ENCODE measurements at places on chromosomes 7 and 10.

- DNase-seq, result no peak
These were observed 15.5 kb downstream of the TUBGCP2 start for GRCh38 chr10:133292919-133293809.

DNA sequence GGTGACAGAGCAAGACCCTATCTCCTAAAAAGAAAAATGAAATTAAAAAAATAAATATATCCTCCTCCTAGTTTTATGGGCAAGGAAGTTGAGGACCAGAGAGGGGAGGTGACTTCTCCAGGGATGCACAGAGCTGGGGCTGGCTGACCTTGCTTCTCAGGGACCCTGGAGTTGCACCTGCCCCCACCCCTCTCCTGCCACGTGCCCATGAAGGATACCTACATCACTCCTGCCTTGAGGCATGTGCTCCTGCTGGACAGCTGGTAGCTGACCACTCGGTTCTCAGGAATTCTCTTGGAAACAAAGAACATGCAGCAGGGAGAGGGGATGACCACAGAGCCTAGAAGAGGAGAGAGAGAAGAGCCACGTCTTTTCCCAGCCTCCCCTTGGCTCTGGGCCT is 522 bp downstream of the CCL24 start:
- no peak for DNase-seq

DNA sequence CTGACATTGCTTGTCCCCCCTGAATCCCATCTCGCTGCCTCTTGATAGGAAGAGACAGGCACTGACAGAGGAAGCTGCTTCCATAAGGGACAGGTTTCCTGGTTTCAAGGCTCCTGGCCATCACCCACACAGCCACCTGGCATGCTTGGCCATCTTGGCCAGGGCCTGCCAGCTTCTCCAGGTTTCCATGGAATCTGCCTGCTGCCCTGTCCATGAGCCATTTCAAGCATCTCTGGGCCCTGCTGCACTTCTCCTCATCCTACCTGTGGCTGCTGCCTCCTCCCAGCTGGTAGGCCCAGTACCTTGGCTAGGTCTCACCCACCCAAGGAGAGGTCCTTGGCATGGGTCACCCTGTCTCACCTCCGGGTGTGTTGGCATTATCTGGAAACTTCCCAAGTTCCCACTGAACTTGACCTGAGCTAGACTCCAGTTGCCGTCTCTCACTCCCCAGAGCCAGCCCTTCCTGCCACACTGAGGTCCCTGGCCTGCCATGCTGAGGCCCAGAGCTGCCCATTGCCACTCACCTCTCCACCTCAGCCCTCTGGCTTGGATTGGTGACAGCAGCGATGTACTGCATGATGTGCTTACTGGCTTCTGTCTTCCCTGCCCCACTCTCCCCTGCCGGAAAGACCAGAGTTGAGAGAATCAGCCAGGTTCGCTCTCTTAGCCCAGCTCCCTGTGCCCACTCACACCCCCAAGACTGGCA is 2.6 kb downstream of the MYO1G start:
- DNase-seq, result no peak

DNA sequence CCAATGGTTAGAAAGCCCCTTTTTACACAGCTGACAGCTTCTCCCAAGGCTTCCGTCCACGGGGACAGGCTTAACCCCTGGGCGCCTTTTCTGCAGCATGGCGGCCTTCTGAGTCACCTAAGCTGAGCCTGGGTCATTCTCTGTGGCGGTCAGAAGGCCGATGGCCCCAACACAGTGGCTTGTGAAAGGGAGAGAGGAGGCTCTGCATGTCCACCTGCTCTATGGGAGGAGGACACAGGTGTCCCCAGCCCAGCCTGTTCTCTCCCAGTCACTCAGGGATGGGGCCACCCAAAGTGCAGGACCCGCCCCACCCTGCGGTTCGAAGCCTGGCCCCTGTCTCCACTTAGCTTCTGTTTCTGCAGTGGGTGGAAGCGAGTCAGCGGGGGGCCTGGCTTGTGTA is 20.4 kb upstream of the TTYH3 start:
- DNase-seq, result no peak

DNA sequence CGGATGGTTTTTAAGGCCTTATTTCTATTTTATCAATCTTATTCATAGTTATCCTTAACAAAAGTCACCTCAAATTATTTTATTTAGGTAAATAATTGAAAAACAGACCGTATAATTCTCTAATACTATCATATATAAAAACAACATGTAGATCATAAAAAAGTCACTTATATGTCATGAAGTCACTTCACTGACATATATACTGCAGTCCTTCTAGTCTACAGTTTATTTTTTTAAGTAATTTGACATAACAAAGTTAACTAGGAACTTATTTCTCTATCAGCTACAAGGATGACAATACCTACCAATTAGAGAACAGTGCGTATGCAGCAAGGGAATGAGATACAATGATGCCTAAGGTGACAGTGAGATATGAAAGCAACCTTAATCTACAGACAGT is 26.2 kb downstream of the JMJD1C start:
- DNase-seq, result no peak

DNA sequence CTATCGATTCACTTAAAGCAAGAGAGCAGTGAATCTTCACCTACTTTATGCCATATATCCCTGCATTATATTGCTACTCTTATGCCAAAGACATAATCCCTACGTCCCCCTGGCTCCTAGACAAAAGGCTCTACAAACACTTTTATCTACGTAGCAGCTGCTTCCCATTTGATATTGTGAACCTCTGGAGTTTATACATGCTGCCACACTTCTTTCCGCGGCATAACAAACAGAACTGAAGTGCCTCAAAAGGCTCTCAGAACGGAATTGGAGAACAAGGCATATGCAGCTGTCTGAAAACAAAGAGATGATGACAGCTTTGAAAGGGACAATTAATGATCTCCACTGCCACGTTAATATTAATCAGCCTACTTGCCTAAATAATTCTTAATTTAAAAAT is 985.6 kb upstream of the LRRN3 start:
- DNase-seq, result no peak

DNA sequence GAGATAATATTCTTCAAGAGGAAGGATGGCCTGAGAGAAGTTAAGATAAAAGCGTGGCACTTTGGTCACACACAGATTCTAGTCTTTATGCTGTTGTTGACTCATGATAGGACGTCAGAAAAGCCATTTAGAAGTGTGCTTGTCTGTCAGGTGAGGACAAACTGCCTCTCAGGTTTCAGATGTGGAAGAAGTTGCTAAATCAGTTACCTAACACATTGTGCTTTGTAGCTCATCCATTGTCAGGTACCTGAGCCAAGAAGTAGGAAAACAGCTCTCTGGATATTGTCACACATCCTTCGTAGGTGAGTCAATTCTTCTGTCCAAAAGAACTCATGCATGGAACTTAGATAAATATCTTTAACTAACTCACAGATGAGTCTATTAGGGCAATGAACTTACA is 49.5 kb upstream of the PHYHIPL start:
- no peak for DNase-seq

DNA sequence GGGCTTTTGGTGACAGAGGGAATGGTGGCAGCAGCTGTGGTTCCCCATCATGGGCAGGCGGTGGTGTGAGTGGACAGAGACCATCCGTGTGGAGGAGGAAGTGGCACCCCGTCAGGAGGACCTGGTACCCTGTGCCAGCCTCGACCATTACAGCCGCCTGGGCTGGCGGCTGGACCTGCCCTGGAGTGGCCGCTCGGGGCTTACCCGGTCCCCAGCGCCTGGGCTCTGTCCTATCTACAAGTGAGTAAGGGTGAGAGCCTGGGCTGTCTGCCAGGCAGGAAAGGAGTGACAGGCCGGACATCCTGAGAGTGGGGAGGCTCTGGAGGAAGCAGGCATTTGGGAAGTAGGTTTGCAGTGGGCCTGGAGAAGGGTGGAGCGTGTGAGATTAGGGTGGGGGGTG is 2.9 kb upstream of the ZNF467 start:
- peak; percentile 63 for DNase-seq

GRCh38 chr7:104206841-104207240 is 972 bp downstream of the ORC5 start:
- no peak for DNase-seq

- no peak for DNase-seq
These were observed 614.1 kb downstream of the GALNT17 start for GRCh38 chr7:71746006-71746405.

- no peak for DNase-seq
These were observed 99.0 kb upstream of the SMIM30 start for GRCh38 chr7:113217314-113217713.

- DNase-seq, result no peak
These were observed 146.5 kb downstream of the GLRX3 start for GRCh38 chr10:130282492-130283218.

DNA sequence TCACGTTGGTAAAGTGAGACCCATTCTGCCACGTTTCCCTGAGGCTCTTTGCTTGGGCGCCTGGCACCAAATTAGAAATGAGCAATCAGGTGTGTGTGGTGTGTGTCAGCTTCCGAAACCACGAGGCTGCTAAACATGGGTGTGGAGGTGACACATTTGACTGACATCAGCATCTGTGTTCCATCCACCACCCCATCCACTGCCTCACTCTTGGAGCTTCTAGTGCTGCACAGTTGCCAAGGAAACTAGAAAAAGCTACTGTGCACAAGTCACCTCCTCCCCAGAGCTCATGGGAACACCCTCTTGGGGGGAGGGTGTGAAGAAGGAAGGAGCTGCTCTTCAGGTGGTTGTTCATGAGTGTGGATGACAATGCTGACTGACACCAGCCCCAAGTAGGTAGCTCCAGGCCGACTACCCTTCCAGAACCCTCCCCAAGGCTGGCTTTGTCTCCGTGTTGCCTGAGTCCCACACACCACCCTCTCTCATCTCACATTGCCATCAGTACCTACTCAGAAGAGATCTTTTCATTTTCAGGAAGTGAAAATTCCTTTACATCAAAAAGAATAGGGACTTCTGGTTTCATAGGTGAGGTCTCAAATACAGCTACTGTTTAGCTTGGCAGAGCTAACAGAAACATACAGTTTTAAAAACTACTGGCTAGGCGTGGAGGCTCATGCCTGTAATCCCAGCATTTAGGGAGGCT is 152.2 kb downstream of the TMEM178B start:
- no peak for DNase-seq

GRCh38 chr10:52135101-52135500 is 179.0 kb upstream of the DKK1 start:
- DNase-seq, result no peak

DNA sequence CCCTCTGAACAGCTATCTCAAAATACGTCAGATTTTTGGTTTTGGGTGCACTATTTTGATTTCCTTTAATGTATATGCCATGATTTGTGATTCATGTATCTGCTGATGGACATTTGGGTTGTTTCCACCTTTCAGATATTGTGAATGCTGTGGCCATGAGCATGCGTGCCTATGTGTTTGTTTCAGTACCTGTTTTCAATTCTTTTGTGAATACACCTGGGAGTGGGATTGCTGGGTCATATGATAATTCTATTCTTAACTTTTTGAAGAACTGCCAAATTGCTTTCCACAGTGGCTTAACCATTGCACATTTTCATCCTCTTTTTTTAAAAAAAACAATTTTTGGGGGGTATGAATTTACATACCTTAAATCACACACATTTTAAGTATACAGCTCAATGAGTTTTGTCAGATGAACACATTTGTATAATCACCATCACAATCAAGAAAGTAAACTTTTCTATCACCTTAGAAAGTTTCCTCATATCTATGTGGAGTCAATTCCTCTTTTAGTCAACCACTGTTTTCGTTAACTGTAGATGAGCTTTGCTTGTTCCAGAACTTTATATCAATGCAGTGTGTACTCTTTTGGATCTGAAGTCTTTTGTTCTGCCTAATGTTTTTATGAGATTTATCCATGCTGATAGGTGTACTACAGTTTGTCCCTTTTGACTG is 36.9 kb downstream of the CYP26A1 start:
- DNase-seq, result no peak

DNA sequence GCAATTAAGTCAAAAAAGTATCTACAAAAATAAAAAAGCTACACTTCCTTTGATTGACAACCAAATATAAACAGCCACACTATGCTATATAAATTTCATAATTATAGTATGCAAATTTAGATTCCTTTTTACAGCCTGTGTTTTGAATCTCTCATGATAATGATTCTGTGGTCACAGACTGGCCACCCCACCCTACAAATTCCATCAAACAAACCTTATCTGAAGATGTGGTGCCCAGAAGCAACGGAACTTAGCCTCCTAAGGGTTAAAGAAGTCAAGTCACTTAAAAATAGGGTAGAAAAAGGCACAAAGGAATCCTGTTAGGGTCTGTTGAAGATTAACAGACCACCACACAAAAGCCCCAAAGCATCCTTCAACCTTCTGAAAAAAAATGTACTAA is 351.8 kb downstream of the INHBA start:
- no peak for DNase-seq

DNA sequence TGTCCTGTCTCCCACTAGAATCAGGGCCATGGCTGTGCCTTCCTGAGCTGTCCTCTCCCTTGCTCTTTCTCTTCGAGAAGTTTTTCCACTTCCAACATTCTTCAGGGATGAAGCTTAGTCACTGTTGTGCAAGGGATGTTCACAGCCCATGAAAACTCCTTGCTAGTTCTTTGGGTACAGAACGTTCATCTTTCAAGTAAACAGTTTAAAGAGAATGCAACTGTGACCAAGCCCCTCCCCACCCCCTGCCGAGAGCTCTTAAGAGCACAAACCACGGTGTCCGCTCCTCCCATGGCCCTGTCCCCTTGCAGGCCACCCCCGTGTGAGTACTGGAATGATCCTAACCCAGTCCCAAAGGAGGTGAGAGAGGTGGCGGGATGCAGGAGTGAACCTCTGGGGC is 161.1 kb upstream of the RHEB start:
- no peak for DNase-seq

GRCh38 chr10:35572583-35572982 is 32.6 kb upstream of the GJD4 start:
- no peak for DNase-seq

- no peak for DNase-seq
These were observed 138.9 kb downstream of the GRK5 start for GRCh38 chr10:119346095-119346832.

DNA sequence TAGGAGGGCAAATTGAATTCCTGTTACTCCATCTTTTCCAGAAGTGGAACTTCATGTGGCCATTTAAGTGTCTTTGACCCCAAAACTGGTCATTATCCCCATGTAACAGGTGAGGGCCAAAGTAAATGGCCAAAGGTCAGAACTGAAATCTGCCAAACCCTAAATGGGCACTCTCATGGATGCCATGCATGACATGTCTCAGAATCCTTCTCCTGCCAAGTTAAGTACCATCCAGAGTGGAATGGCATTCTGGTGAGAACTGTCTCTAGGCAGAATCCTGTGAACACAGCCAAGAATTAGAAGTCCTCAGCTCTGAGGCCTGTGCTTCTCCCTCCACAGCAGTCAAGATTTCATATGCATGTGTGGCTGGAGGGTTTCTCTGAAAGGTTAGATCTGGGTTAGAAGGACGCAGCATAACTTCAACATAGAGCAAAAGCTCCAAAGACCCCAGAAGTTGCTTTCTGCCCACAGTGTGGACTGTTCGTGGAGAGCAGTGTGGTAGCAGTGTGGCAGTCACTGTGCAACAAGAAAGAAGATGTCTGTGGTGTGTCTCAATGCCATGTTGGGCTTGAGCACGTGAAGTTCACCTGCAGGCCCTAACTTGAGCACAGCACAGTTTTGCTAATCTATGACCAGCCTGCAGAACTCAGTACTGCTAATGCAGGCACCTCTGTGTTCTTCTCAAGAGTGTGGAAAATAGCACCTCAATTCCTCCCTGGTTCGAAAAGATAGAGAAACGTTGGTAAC is 121.3 kb downstream of the ADCY1 start:
- DNase-seq, result peak; percentile 1
